Naive thymus-derived CD8-positive, alpha-beta T cell (primary cell): ENCODE measurements at places on chromosomes 7 and 10.

DNA sequence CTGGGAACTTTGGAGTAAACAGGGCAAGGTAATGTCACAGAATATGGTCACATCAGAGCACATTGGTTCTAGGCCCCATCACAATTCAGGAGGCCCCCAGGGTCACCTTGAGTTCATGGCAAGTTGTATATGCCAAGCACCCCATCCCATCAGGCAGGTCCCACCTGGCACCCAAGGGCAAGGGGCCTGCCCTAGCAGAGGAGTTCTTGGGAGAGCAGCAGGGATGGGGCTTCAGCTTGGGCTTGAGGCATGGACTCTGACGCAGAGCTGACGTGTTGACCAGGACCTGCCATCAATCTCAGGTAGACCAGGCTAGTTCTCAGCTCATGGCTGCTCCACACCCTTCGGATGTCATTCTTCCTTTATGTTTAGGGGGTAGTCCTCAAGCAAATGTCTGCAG is 20.9 kb downstream of the PLAC9 start:
- no peak for DNase-seq

- no peak for DNase-seq
These were observed 92.1 kb downstream of the PPP1R3C start for GRCh38 chr10:91540733-91541132.

GRCh38 chr10:21363092-21363730 is 162.3 kb downstream of the SKIDA1 start:
- no peak for DNase-seq

GRCh38 chr7:120273476-120273975 is 551 bp downstream of the KCND2 start:
- no peak for DNase-seq

DNA sequence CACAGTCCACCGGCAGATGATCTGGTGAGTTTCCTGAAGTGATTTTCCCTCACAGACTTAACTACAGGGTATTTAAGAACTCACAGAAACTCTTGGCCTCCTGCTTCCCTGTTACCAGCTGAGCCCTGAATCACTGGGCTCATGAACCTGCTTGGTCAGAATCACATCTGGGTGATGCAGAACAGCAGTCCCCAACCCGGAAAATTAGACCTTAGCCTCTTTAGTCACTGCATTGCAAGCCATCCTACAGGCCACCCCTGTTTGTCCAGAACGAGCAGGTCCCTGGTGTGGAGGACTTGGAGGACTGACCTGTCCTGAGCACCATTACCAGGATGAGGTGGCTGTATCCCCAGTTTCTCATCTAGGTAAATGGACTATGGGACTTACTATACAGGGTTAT is 539.2 kb downstream of the TNS3 start:
- DNase-seq, result no peak

GRCh38 chr10:63935705-63936104 is 414.5 kb downstream of the REEP3 start:
- DNase-seq, result no peak

DNA sequence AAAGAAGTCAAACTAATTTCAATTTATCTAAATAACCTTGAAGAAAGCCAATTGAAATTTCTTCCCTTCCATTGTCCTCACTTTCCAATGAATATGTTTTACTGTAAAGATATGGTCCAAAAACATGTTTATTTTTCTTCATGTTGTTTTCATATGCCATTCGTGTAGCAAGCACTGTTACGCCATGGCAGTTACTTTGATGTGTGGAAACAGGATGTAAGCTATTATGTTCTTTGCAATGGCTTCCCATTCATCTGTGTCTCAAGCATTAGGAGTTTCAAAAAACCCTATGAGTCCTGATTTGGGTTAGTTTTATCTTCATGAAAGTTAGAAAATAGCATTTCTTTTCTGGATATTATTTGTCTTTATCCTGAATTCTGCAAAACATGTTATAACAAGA is 31.0 kb downstream of the GPR141 start:
- DNase-seq, result no peak

- DNase-seq, result no peak
These were observed 537.9 kb upstream of the FOXK1 start for GRCh38 chr7:4144172-4144701.

GRCh38 chr7:70669854-70670253 is 462.1 kb upstream of the GALNT17 start:
- DNase-seq, result no peak

GRCh38 chr10:104040862-104041789 is 44.6 kb downstream of the COL17A1 start:
- no peak for DNase-seq

- no peak for DNase-seq
These were observed 119.9 kb downstream of the MGMT start for GRCh38 chr10:129586898-129587443.

- no peak for DNase-seq
These were observed 240.0 kb downstream of the REEP3 start for GRCh38 chr10:63761243-63761642.

DNA sequence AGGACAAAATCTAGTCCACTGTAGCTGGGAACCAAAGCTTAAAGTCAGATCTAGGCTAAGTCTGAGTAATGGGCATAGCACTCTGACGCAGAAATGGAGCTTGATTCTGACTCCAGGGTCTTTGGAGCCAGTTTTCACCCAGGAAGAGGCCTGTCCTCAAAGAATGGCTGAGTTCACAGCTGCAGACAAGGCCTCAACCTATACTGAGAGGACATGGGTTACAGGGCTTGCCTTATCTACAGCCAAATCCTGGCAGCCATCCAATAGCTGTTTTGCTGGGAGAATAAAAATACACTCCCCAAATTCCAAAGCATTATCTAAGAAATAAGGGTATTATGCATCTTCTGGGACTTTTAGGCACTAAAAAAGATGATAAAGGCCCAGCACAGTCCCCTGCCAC is 154.8 kb downstream of the RAPGEF5 start:
- no peak for DNase-seq

DNA sequence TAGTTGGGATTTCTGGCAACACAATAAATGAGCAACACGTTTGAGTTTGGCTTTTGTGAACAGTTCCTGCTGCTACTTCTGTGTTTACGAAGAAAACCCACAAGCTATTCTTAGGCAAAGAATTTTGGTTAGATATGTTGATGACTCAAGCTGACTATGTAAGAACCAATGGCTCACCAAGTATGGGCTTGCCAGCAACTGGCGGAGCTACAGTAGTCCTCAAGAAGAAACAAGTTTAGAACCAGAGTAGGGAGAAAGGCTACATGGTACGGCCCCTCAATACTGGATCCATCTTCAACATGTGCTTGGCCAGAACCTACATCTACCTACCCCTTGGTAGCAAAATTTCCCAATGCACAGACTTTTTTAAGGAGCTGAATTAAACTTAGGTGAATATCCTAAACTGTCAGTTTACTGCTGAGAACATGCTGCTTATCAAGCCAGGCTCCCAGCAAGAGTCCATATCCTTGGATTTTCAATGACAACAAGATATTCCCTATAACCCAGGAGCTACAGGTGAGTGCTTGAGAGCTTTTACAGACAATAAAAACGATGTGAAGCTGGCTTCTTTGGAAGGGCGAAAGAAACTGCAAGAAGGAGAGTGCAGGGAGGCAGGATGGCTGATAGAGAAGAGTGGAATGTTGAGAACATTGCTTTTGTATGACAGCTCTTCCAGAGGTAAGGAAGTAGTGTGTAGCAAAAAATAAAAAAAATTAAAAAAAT is 74.3 kb upstream of the ASAH2 start:
- DNase-seq, result no peak

- DNase-seq, result no peak
These were observed 9.0 kb downstream of the TMEM243 start for GRCh38 chr7:87210506-87210905.
